ENCODE measurements at places on chromosomes 12 and 14.

DNA sequence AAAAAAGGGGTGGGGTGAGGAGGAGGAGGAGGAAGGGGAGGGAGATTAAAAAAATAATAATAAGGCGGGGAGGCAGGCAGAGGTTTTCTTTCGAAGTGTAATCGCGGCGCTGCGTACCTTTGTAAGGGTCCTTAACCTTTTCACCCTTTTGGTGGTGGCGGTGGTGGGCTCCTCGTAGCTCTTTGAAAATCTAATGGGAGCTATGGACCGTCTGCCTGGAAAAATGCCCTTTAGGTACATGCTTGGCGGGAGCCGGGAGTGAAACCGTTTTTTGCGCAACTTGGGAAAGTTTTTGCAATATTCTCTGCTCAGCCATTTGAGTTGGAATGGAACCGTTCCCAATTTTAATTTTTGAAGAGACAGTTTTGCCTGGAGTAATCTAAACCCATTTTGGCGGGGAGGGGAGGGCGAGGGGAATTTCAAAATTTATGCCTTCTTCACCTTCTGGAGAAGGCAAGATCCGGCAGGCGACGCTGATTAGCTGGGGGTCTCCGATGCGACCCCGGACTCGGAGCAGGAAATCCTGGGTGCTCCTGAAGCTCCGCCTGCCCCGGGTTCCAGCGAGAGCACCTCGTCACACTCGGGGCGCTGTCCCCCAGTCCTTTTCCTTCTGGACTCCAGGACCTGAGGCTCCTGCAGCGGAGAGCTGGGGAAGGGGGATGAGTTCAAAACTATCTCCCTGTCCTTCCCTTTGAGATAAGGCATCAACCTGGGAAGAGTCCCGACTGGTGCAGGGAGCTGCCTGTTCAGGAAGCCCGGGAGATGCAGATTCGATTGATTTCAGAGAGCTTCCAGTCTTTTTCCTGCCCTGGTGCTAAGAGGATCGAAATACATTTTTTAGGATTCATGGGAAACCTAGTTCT lies 74.6 kb upstream of the TBX5 start:
- DNase-seq, result no peak

- no peak for DNase-seq
These were observed 103.5 kb downstream of the FOXG1 start for GRCh38 chr14:28870033-28870564.

DNA sequence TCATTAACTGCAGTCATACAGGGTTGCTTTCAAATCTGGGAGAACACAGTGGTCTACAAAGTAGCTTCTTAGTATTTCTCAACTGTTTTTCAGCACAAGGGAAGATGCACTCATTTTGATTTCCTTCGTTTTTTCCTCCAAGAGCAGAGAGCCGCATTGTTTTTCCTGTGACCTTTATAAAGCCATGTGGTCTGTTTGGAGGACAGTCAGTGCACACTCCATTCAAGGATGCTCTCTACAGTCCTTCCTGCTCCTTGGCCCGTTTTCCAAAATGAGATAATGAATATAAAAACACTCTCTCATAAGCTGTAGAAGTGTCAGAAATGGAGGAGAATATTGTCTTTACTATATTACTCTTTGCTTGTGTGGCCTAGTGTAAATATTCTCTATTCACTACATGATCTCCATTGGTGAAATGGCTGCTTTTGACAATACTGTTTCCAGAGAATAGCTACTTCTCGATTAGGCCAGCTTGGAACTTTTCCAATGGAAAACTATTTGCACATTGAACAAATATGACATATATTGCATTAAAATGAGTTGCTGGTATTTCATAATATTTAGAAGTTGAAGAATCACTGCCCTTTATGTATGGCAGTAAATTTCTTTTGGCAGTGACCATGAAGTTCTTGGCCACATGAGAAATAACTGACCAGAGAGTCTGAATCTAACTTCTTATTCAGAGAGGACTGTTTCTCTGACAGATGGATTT lies 393.1 kb upstream of the RGS6 start:
- DNase-seq, result no peak

GRCh38 chr14:104116756-104117340 lies 21.5 kb upstream of the KIF26A start:
- no peak for DNase-seq

DNA sequence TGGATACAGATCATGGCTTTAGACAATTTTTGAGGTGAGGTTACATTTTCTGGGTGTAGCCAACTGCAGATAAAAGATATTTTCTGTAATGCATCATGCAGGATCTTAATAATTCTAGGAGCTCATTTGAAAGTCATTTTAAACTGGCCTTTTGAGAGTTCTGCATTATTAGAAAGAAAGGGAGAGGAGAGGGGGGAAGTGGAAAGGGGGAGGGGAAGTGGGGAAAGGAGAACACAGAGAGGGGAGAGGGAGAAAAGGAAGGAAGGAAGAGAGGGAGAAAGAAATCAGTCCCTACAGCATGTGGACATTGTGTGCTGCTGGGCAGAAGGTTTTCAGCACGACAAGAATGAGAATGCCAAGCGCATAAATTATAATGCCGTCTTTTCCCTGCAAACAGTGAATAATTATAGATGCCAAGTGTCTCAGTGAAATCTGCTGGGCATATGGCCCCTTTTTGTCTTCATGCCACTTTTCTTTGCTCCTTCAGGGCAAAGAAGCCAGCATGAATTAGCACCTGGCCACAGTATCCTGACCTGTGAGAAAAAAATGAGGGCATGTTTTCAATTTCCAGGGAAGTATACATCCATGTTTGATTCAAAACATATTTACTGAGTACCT lies 22.7 kb upstream of the PPP2R5C start:
- DNase-seq, result no peak

GRCh38 chr12:47686645-47687240 lies 19.1 kb downstream of the RPAP3 start:
- DNase-seq, result peak; percentile 27

DNA sequence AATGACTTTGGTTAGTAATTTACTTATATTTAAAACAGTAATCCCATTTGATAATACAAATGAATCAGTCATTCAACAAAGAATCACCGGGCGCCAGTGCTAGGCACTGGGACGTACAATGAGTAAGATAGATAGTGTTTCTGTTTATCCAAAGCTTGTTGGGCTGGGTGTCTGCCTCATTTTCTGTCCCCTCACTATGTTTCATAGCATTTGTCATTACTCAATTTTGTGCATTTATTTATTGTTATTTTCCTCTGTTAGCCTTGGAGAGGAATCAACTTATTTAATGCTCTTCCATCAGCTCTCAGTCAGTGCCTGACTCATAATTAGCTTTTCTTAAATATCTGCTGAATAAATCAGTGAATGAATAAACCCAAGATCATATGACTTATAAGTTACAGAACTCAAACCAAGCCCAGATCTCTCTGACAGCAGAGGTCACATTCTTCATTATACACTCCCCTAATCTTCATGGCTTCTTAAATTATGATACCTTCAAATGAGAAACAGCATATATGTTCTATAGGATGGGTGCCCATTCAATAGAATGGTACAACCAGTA lies 86.2 kb downstream of the TSPAN8 start:
- no peak for DNase-seq

DNA sequence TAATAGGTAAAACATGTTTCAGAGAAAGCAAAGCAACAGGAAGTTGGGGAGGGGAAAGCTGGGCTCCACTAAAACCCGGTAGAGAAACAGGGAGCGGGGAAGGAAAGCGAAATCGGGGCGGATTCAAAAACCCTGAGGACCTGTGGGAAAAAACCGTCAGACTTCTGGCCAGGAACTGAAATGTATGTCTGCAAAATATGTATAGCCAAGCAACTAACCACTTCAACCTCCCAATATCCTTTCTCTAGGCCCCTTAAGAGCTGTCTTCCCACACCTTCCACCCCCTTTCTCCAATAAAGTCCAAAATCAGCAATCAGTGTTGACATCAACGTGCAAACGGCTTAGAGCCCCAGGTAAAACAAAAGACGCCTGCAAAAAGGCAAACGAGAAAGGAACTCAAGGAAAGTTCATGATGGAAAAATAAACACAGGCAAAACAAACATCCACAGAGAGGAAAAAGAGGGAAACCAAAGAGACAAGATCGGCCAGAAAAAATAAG lies 32.8 kb downstream of the SIX1 start:
- no peak for DNase-seq

GRCh38 chr14:77041881-77042545 lies 13.5 kb upstream of the IRF2BPL start:
- no peak for DNase-seq

GRCh38 chr12:60138526-60138925 lies 542.7 kb downstream of the SLC16A7 start:
- no peak for DNase-seq

DNA sequence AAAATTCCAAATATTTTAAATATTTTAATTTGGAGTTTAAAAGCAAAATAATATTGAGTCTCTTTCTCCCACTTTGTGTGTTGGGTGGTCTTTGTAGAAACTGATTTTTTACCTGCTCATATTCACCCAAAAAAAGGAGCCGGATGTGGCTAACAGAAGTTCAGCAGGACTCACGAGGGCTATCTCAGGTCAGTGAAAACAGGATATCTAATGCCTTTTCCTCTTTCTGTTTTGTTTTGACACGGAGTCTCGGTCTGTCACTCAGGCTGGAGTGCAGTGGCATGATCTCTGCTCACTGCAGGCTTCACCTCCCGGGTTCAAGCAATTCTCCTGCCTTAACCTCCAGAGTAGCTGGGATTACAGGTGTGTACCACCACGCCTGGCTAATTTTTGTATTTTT lies 30.8 kb downstream of the COA8 start:
- no peak for DNase-seq
